ENCODE measurements at places on chromosomes 5 and 9. TPM values are rescaled to one million over a fixed set of nuclear protein-coding genes. Genes with fewer than 3 reads are reported as not detected.

- no peaks in the 10 kb centered on the region for H3K4me1 ChIP-seq
- H3K27me3 ChIP-seq = no peaks in the 10 kb centered on the region
- H3K36me3 ChIP-seq = no peaks in the 10 kb centered on the region
- no peak overlapping the region for H3K4me3 ChIP-seq
- DNase-seq = no peak
- no peak overlapping the region for H3K27ac ChIP-seq
These were observed 52.4 kb upstream of the HMHB1 start for GRCh38 chr5:143759396-143760130.

- no peaks in the 10 kb centered on the region for H3K36me3 ChIP-seq
- H3K27ac ChIP-seq = no peak overlapping the region
- no peaks in the 10 kb centered on the region for H3K27me3 ChIP-seq
- no peak for DNase-seq
- no peak overlapping the region for H3K4me3 ChIP-seq
- H3K4me1 ChIP-seq = no peaks in the 10 kb centered on the region
These were observed 274.3 kb upstream of the ZNF462 start for GRCh38 chr9:106588626-106589025.

Gene ADRA1B
- not detected for total RNA-seq

DNA sequence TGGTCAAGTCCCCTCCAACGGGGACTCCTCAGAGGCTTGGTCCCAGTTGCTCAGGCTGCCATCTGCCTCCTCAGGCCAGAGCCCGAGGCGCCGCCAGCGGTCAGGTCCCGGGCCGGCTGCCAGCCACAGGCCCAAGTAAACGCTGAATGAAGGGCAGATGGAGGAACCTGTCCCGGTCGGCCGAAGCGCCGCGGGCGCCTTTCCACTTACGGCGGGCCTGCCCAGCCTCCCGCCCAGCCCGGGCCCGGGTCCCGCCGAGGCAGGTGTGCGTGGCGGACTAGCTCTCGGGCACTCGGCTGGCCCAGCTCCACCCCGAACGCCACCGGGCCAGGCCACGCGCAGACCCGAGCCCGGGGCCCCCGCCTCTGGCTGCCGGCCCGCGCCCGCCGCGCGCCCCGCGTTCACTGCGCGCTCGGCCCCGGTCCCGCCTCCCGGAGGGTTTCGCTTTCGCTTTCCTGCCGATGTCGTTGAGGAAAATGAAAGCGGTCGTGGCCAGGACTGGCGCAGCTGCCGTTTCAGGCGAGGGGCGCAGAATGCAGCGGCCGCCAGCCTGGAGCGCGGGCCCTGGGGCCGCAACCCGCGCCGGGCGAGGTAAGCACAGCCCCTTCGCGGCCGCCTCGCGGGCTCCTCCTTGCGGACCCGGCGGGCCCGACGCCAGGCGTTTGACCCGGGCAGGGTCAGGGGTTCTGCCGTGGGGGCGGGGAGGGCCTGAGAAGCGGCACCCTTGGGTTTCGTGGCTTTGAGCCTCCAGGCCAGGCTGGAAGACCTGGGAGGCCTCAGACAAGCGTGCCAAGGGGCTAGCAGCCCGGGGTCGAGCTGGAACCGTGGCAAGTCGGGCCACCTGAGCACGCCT lies 41.2 kb downstream of the SLC22A5 start:
- H3K36me3 ChIP-seq = no peaks in the 10 kb centered on the region
- no peaks in the 10 kb centered on the region for H3K27me3 ChIP-seq
- peaks cover 63% of the 10 kb centered on the region for H3K4me1 ChIP-seq
- peak overlapping the region; percentile 82 for H3K4me3 ChIP-seq
- peak overlapping the region; percentile 96 for H3K27ac ChIP-seq

DNA sequence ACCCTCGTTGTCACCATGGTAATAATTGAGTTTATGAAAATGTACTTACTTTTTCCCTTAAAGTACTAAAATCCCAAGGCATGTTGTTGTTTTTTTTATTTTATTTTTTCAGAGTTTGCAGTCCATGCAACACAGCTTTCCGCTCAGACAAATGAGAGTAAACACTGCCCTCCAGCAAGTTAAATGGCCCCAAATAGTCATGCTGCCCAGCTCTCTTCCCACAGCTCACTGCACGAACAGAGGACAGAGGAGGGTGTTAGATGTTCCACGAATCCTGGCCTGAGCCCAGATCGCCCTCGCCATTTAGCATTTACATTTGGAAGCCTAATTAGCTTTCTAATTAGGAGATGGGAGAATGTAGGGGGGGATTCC lies 1.9 kb downstream of the NIM1K start:
- DNase-seq = no peak
- no peaks in the 10 kb centered on the region for H3K36me3 ChIP-seq
- no peak overlapping the region for H3K4me3 ChIP-seq

GRCh38 chr9:123686829-123687192 lies 243.1 kb downstream of the DENND1A start:
- no peak overlapping the region for H3K27ac ChIP-seq
- no peak overlapping the region for H3K4me3 ChIP-seq
- peaks cover 24% of the 10 kb centered on the region for H3K4me1 ChIP-seq
- no peak for DNase-seq

Gene SHC3
- total RNA-seq = not detected

GRCh38 chr5:115624994-115625393 lies 842 bp downstream of the TMED7 start:
- H3K27ac ChIP-seq = peak overlapping the region; percentile 88
- peak; percentile 40 for DNase-seq
- peaks cover 32% of the 10 kb centered on the region for H3K4me1 ChIP-seq
- peak overlapping the region; percentile 90 for H3K4me3 ChIP-seq

- H3K4me1 ChIP-seq = no peaks in the 10 kb centered on the region
- H3K27ac ChIP-seq = no peak overlapping the region
- peak; percentile 36 for DNase-seq
- no peaks in the 10 kb centered on the region for H3K36me3 ChIP-seq
- H3K27me3 ChIP-seq = no peaks in the 10 kb centered on the region
- no peak overlapping the region for H3K4me3 ChIP-seq
These were observed 103.4 kb upstream of the GNA14 start for GRCh38 chr9:77751341-77752091.

DNA sequence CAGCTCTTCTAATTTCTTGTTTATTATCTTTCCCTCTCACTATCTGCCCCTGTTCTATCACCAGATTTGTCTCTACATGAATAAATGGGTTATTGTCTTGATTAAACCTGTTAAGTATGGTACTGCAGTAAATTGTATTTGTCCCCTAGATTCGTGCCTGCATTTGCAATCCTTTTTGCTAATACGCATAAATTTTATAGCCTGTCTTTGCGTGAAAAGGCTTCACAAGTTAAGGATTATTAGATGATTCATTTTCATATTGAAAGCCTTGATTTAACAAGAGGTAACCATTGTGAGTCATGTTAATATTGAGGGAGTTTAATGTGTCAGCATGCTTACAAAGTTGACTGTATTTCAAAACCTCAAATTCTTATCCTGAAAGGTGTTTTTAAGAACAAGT lies 204.6 kb downstream of the PCSK1 start:
- no peak overlapping the region for H3K4me3 ChIP-seq
- DNase-seq = no peak
- no peaks in the 10 kb centered on the region for H3K4me1 ChIP-seq
- no peak overlapping the region for H3K27ac ChIP-seq
- no peaks in the 10 kb centered on the region for H3K36me3 ChIP-seq

- no peak overlapping the region for H3K27ac ChIP-seq
- H3K36me3 ChIP-seq = peaks cover 88% of the 10 kb centered on the region
- H3K27me3 ChIP-seq = no peaks in the 10 kb centered on the region
- no peaks in the 10 kb centered on the region for H3K4me1 ChIP-seq
These were observed 60.8 kb downstream of the PSMB7 start for GRCh38 chr9:124354346-124355038.

Gene SPINK6
- total RNA-seq = not detected

DNA sequence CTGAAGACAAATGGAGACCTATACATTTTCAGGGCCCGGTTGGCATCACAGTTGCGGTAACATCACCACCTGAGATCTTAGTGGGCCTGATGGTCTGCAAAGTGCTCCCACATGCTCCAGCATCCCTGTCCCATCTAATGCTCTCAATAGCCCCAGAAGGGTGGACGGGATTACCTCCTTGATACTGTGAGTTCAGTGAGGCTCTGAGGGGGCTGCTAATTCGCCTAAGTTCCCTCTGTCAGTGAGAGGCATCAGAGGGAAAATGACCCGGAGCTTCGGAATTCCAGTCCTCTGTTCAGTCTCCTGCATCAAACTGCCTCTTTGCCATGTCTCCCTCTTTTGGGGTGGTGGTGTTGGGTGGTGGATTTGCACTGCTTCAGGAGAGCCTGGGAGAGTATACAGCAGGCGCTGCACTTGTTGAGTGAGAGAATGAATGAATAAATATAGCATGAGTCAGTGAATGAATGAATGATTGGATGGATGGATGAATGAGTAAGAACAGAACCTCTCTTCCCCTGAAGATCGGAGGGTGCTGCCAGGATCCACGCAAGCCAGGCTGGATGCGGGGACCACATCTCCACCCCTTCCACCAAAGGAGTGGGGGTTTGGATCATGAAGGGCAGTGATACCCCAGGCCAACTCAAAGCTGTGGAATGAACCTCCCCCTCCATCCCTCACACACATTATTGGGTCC lies 141.0 kb downstream of the GABBR2 start:
- no peaks in the 10 kb centered on the region for H3K4me1 ChIP-seq
- H3K27ac ChIP-seq = no peak overlapping the region
- no peak for DNase-seq
- H3K4me3 ChIP-seq = no peak overlapping the region
- H3K36me3 ChIP-seq = no peaks in the 10 kb centered on the region

DNA sequence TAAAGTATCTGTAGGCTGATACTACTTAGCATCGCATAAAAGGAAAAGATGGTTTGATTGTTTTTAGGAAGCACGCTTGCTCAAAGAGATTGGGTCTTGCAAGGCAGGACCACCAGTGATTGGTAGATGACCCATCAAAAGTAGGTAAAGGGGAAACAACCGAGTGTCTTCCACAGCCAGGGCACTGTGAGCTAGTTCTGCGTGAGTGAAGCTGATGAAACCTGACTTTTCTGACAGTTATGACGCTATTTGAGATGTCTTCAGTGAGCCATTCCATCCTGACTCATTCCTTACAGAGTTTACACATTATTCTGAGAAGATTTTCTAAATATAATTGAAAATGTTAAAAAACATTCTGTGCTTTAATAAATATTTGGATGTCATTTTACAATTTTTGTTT lies 49.7 kb downstream of the BASP1 start:
- H3K4me3 ChIP-seq = no peak overlapping the region
- H3K36me3 ChIP-seq = no peaks in the 10 kb centered on the region
- peak; percentile 51 for DNase-seq
- H3K27me3 ChIP-seq = no peaks in the 10 kb centered on the region
- H3K4me1 ChIP-seq = peaks cover 40% of the 10 kb centered on the region

DNA sequence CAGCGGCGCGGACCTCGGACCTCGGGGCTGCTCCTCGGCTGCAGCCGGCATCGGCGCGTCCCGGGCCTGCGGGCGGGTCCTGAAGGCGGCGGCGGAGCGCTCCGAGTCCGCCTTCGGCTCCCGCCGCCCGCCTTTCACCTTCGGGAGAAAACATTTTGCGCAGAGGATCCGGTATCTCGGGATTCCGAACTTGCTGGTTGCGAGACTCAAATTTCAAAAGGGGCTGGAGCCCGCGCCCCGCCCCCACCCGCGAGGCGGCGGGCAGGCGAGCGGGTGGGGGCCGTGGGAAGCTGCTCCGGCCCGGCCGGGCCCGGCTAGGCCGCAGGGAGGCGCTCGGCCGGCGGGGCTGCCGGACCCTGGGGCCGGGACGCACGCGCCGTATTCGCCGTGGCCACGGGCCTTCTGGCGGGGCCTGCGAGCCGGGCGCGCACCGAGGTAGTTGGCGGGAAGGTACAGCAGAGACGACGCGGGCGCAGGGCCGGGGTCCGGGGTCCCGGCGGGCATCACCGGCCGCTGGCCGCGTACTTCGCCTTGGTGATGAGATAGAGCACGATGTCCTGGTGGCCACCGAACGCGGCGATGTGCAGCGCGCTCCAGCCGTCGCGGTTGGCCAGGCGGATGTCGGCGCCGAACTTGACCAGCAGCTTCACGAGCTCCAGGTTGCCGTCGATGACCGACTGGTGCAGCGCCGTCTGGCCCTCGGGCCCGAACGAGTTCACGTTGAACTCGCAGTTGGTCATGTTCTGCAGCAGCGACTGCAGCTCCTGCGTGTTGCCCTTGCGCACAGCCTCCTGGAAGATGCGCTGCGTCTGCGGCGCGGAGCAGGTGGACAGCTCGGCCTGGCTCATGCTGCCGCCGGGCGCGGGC lies 757 bp downstream of the NRARP start:
- DNase-seq = peak; percentile 67
- no peaks in the 10 kb centered on the region for H3K36me3 ChIP-seq
- H3K4me1 ChIP-seq = peaks cover 48% of the 10 kb centered on the region
- H3K27me3 ChIP-seq = peaks cover 70% of the 10 kb centered on the region
- H3K27ac ChIP-seq = no peak overlapping the region

GRCh38 chr5:111635916-111636570 lies 121.0 kb downstream of the NREP start:
- H3K36me3 ChIP-seq = no peaks in the 10 kb centered on the region
- H3K27ac ChIP-seq = no peak overlapping the region
- H3K4me3 ChIP-seq = no peak overlapping the region

Gene CDH6
- total RNA-seq = not detected

Gene CYSRT1
- total RNA-seq = 0.32 TPM

DNA sequence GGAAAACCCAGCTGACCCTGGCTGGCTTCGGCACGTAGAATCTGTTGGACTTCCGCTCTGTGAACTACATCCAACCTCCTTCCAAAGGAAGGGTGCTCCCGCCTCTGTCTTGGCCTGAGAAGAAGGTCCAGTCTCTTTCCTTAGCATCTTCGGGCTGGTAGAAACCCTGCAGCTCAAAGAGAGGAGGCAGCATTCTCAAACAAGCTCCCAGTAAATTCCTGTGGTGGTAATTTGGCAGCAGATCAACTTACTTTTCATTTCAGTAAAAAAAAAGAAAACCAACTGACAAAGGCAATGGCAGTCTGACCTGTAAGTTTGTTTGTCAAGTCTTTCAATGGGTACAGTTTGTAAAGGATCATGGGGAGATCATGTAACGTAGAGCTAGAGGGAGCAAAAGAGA lies 176.7 kb downstream of the MED10 start:
- no peaks in the 10 kb centered on the region for H3K4me1 ChIP-seq
- no peaks in the 10 kb centered on the region for H3K27me3 ChIP-seq
- H3K27ac ChIP-seq = no peak overlapping the region
- no peak overlapping the region for H3K4me3 ChIP-seq
- H3K36me3 ChIP-seq = no peaks in the 10 kb centered on the region
- no peak for DNase-seq

DNA sequence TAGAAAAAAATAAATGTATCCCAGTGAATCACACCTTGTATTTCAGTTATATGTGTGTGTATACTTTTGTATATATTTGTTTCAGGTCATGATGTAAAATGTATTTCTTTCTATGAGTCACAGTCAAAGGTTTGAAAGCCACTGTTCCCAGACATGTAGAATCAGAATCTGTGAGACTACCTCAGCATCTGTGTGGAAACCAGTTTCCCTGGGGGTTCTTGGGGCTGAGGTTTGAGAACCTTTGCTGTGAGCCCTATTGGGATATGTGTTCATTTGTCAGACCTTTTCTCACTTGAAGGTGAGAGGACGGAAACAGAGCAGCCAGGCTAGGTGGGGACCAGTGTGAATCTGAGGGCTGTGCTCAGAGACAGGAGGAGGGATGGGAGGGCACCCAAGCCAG lies 78.7 kb upstream of the SAP30L start:
- H3K36me3 ChIP-seq = peaks cover 28% of the 10 kb centered on the region
- no peak for DNase-seq
- H3K4me3 ChIP-seq = no peak overlapping the region
- no peak overlapping the region for H3K27ac ChIP-seq
- H3K4me1 ChIP-seq = no peaks in the 10 kb centered on the region

Gene ANKS6
- total RNA-seq = 15.1 TPM

GRCh38 chr5:10354048-10354872 lies 765 bp downstream of the MARCHF6 start:
- no peaks in the 10 kb centered on the region for H3K27me3 ChIP-seq
- H3K36me3 ChIP-seq = no peaks in the 10 kb centered on the region
- peak; percentile 65 for DNase-seq
- peak overlapping the region; percentile 94 for H3K4me3 ChIP-seq

GRCh38 chr5:43305948-43306565 lies 7.2 kb downstream of the HMGCS1 start:
- peak; percentile 61 for DNase-seq
- no peak overlapping the region for H3K4me3 ChIP-seq
- H3K36me3 ChIP-seq = peaks cover 11% of the 10 kb centered on the region
- no peak overlapping the region for H3K27ac ChIP-seq
